ENCODE measurements at places on chromosomes 2 and 18. TPM values are rescaled to one million over a fixed set of nuclear protein-coding genes. Genes with fewer than 3 reads are reported as not detected.
A peak's percentile ranks its signal among the peaks of the same experiment; 100 is the strongest.

The CSRNP3 gene
- total RNA-seq = 2.0 TPM

The CNTNAP5 gene
- total RNA-seq = not detected

The TANC1 gene
- 32.7 TPM for total RNA-seq

The LONRF2 gene
- total RNA-seq = 0.17 TPM

The AQP4 gene
- 0.16 TPM for total RNA-seq

The DUSP2 gene
- total RNA-seq = 1.6 TPM

The SLC4A5 gene
- 2.8 TPM for total RNA-seq

- DNase-seq = no peak
These were observed 40.5 kb downstream of the ABCG8 start for GRCh38 chr2:43879261-43879660.

DNA sequence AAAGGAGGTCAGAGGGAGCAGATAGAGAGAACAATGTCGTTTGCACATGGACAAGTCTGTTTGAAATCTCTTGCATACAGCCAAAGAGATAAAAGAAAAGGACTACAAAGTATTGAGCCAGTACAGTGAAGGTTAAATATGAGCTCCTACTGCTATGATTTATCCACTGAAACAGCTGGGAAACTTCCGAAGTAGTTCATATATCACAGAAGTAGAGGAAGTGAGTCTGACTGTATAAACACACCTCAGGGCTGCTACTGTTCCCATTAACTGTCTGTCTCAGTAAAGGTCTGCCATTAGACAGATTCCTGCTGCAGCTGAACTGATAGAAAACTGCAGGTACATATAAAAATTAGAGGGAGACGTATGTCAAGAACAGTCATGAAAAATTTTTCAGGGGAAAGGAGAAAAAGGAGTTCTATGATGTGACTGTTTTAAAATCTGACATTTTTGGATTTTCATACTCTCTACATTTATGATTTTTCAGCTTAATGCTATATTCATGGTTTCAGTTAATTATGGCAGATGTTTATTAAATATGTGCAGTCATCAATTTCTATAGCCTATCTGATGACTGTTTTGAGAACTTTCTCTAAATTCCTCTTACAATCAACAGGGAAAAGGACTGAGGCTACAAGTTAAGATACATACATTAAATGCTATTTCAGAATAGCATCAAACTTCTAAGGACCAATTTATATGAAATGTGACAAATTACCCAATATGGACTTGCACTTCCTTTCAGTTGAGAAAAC lies 364.7 kb downstream of the ERBB4 start:
- no peak for DNase-seq

DNA sequence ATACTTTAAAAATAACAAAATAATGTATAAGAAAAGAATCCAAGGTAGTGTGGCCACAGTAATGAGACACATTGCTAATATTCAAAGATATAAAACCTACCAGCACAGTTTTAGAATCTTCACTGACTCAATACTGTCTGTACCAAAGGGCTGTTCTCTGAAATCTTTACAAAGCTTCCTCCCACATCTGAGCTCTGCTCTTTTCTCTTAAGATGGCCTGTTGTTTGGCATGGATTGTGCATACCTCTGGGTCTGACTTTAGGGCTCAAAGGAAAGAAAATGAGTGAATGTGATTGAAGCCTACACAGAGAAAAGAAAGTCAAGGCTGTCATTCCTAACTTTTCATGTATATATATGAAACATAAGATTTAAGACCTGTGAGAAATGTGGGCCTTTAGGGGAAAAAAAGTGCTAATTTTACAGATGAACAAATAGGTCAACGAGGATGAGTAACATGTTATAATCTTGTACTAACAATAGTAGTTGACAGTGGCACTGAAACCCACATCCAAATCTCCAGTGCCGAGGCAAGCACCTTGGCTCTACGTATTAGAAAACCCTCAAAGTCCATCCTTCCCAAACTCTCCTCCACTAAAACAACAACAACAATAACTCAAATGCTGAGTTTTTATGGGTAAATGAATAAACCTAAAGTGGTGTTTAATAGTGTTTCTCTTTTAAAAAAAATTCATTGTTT lies 114.2 kb downstream of the ZNF521 start:
- DNase-seq = no peak

DNA sequence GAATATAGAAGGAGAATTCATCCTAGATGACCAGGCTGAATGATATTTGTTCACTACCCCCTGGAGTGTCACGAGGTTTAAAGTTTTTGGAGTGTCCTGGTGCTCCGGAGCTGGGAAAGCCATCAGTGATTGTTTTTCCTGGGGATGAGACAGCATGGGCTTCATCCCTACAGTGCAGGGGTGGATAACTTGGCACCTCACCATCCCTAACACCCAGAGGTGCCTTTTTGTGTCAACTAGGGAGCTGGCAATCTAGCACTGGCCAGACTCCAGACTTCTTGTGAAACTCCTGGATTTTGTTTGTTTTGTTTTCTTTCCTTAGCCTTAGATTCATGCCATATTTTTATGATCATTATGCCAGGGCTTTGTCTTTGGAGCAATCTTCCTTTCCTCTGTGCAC lies 164.8 kb downstream of the PRKCE start:
- no peak for DNase-seq

GRCh38 chr2:149858901-149859634 lies 271.5 kb upstream of the MMADHC start:
- no peak for DNase-seq

- DNase-seq = no peak
These were observed 106.1 kb downstream of the FAM210A start for GRCh38 chr18:13620206-13620672.

DNA sequence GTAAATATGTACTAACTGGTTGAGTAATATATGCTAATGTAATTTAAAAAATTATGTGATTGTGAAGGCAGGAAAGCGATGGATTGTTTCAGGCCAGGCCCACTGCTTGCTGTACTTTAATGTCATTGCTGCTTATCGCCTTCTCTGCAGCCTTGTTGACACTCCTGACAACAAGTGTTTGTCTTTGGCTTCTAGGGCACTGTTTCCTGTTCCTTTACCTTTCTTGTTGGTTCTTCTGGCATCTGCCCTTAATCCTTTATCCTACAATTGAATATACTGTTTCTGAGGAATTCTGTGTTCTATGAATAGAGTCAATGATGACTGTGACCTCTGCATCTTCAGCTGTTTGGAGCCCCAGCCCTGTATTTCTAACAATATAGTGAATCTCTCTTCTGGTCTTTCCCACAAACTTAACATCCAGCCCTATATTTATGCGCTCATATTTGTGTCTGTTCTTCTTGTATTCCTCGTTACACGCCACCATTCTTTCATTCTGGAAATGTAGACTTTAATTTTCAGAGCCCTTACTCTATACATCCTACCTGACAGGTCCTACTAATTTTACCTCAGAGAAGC lies 17.6 kb downstream of the ACSL3 start:
- DNase-seq = no peak

GRCh38 chr2:47724221-47724981 lies 58.5 kb upstream of the MSH6 start:
- no peak for DNase-seq

- no peak for DNase-seq
These were observed 638.5 kb upstream of the PKDCC start for GRCh38 chr2:41409328-41409727.

- no peak for DNase-seq
These were observed 45.9 kb downstream of the PNO1 start for GRCh38 chr2:68203587-68203986.

DNA sequence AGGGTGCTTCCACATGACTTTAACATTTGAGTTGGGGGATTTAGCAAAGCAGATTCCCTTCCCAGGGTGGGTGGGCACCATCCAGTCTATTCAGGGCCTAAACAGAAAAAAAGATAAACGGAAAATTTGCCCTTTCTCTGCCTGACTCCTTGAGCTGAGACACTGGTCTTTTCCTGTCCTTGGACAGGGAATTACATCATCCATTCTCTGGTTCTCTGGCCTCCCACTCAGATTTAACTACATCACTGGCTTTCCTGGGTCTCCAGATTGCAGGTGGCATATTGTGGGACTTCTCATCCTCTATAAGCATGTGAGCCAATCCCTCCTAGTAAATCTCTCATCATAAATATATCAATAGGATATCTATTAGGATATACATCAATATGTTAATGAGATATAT lies 25.8 kb downstream of the CAPN13 start:
- DNase-seq = peak; percentile 14

Data from colonic mucosa (tissue), 4 donors.